ENCODE measurements at places on chromosomes 1 and 21. TPM values are rescaled to one million over a fixed set of nuclear protein-coding genes. Genes with fewer than 3 reads are reported as not detected.

DNA sequence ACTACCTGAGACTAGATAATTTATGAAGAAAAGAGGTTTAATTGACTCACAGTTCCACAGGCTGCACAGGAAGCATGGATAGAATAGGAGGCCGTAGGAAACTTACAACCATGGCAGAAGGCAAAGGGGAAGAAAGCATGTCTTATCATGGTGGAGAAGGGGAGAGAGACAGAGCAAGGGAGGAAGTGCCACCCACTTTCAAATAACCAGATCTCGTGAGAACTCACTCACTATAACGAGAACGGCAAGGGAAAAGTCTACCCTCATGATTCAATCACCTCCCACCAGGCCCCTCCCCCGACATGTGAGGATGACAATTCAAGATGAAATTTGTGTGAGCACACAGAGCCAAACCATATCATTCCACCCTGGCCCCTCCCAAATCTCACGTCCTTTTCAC, 4.7 kb upstream of the C21orf91 start:
- H3K27ac ChIP-seq = no peak overlapping the region
- H3K4me1 ChIP-seq = peaks cover 14% of the 10 kb centered on the region
- no peak for DNase-seq
- no peaks in the 10 kb centered on the region for H3K27me3 ChIP-seq
- peaks cover 12% of the 10 kb centered on the region for H3K36me3 ChIP-seq

GRCh38 chr1:92575123-92575522, 88.4 kb upstream of the GFI1 start:
- H3K36me3 ChIP-seq = peaks cover 32% of the 10 kb centered on the region
- no peak for DNase-seq
- H3K27ac ChIP-seq = peak overlapping the region; percentile 90
- peak overlapping the region; percentile 82 for H3K4me3 ChIP-seq
- no peaks in the 10 kb centered on the region for H3K27me3 ChIP-seq

- peaks cover 51% of the 10 kb centered on the region for H3K36me3 ChIP-seq
- no peak for DNase-seq
- no peak overlapping the region for H3K4me3 ChIP-seq
- H3K27ac ChIP-seq = no peak overlapping the region
- H3K4me1 ChIP-seq = peaks cover 36% of the 10 kb centered on the region
Observed at GRCh38 chr1:40738831-40739230, 44.8 kb upstream of the KCNQ4 start.

DNA sequence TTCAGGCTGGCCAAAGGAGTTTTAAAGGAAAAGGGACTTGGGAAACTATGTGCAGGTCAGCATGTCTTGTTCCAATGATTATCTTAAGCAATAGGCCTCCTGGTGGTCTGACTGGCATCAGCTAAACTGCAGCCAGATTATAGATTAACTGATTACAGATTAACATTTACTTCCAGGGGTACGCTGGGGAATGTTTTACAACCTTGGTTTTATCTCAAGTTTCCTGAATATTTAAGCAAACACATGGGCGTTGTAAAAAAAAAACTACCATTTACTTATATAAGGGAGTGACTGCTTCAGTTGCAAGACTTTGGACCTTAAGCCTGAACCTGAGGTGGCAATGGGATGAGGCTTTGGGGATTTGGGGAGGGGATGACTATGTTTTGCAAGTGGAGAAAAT, 600.6 kb upstream of the B3GALT2 start:
- no peak for DNase-seq
- no peaks in the 10 kb centered on the region for H3K27me3 ChIP-seq
- H3K4me1 ChIP-seq = no peaks in the 10 kb centered on the region
- no peaks in the 10 kb centered on the region for H3K36me3 ChIP-seq
- no peak overlapping the region for H3K27ac ChIP-seq
- H3K4me3 ChIP-seq = no peak overlapping the region

- no peak overlapping the region for H3K4me3 ChIP-seq
- no peak for DNase-seq
- peaks cover 8% of the 10 kb centered on the region for H3K4me1 ChIP-seq
- H3K36me3 ChIP-seq = no peaks in the 10 kb centered on the region
- no peaks in the 10 kb centered on the region for H3K27me3 ChIP-seq
Observed at GRCh38 chr1:169015464-169015863, 91.0 kb upstream of the ATP1B1 start.

DNA sequence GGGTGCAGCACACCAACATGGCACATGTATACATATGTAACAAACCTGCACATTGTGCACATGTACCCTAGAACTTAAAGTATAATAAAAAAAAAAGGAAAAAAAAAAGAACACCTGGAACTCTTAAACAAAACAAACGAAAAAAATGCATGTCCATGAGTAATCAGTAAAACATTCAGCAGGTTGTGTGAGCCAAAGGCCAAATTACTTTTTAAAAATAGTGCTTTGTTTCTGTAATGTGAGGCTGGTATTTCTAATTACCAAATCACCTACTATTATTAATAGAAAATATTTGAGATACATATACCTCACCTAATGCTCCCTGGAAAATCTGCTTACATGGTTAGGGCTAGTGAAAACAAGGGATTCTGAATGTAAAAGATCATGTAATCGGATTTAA, 294.4 kb upstream of the NR5A2 start:
- peaks cover 1% of the 10 kb centered on the region for H3K27me3 ChIP-seq
- H3K4me3 ChIP-seq = no peak overlapping the region
- no peaks in the 10 kb centered on the region for H3K4me1 ChIP-seq
- H3K27ac ChIP-seq = no peak overlapping the region

Gene CD48
- 206 TPM for total RNA-seq

DNA sequence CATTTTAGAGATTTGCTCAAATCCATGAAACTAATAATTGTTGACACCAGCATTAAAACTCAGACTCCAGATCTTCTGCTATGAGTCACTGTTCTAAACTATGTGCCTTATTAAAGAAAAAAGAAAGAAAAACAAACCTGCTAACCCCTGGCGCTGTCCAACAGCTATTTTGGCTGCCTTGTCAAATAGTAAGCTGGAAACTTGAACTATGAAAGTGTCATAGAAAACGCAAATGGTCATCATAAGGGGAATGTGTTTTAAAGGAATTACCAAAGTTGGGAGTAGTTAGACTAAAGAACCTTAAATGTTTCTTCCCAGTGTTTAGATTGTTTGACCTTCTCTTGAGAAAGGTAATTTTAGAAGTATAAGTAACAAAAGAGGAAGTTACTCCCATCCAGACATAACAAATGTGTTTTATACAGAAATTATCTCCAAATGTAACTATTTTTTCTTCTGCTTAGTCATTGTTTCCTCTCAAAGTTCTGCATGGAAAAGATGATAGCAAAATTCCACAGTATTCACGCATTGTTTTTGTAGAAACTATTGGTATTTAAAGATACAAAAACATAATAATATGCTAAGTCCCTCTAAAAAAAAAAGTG, 272.4 kb downstream of the TPR start:
- no peak overlapping the region for H3K4me3 ChIP-seq
- no peak overlapping the region for H3K27ac ChIP-seq
- no peaks in the 10 kb centered on the region for H3K36me3 ChIP-seq
- H3K27me3 ChIP-seq = peaks cover 4% of the 10 kb centered on the region
- no peak for DNase-seq
- no peaks in the 10 kb centered on the region for H3K4me1 ChIP-seq

DNA sequence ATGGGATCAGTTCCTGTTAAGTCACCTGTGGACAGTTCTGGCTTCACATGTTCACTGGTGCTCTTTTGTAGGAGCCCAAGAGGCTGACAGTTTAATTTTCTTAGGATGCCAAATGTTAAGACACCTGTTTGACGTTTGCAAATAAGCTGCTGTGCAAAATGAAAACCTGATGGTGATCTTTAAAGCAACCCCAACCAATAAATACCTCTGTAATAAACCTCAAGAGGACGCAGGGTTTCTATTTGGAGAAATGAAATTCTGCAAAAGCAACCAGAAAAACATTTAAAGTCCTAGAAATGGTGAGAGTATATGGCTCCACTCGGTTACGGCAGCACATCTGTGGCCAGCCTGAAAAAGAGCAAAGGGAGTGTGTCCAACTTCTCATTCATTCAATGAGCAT, 5.7 kb upstream of the RHEX start:
- peaks cover 21% of the 10 kb centered on the region for H3K4me1 ChIP-seq
- H3K27me3 ChIP-seq = peaks cover 21% of the 10 kb centered on the region

Gene HOOK1
- total RNA-seq = 1.6 TPM

DNA sequence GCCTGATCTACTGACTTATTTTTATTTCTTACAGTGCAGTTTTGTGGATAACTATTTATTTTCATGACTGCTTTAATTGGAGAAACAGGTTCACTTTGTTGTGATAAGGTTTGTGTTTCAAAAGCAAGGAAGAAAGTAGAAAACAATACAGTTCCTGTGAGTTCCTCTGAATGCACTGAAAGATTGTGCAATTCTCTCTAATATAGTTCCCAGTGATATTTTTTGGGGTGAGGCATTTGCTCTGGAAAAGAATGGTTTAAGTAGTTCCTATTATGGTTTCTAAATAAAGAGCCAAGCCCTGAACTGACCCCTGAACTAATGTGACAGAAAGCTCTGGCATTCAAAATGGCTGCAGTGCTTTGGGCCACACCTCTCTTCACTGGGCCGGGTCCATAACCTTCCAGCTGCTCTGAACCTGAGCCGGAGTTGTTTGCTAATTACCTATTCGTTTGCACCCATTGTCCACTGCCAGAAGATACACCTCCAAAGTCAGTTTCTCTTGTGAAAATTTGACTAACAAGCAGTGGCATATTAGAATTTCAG, 56.6 kb upstream of the VTCN1 start:
- H3K27me3 ChIP-seq = peaks cover 12% of the 10 kb centered on the region
- H3K36me3 ChIP-seq = no peaks in the 10 kb centered on the region
- DNase-seq = no peak

Gene HSPB7
- not detected for total RNA-seq

Gene RCAN1
- 17.6 TPM for total RNA-seq

Gene BCAN
- not detected for total RNA-seq

Gene SH2D5
- 0.23 TPM for total RNA-seq

DNA sequence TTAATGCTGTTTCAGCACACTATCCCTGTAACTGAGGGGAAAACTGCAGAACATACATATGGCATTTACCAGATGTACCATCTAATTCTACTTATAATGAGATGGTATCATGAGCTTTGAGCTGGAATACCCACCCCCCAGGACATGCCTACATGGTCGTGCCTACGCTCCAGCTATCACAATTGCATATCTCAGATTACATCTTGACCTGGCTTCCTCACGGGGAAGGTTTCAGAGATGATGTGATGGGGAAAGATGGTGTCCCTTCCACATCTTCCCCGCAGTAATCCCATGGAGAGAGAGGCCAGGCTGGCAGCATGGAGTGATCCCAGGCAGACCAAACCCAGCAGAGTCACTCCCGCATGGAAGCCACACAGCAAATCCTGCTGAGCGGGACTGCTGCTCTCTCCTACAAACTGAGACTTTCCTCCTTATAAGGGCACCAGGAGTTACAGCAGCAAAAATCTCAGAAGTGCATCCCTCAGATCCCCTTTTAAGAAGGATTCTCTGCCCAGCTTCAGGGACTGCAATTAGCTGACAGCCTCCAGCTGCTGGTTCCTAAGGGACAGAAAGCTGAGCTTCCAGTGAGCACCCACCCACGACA, 67.1 kb downstream of the KCNH1 start:
- H3K4me3 ChIP-seq = no peak overlapping the region
- H3K36me3 ChIP-seq = no peaks in the 10 kb centered on the region
- H3K4me1 ChIP-seq = no peaks in the 10 kb centered on the region
- H3K27me3 ChIP-seq = no peaks in the 10 kb centered on the region

DNA sequence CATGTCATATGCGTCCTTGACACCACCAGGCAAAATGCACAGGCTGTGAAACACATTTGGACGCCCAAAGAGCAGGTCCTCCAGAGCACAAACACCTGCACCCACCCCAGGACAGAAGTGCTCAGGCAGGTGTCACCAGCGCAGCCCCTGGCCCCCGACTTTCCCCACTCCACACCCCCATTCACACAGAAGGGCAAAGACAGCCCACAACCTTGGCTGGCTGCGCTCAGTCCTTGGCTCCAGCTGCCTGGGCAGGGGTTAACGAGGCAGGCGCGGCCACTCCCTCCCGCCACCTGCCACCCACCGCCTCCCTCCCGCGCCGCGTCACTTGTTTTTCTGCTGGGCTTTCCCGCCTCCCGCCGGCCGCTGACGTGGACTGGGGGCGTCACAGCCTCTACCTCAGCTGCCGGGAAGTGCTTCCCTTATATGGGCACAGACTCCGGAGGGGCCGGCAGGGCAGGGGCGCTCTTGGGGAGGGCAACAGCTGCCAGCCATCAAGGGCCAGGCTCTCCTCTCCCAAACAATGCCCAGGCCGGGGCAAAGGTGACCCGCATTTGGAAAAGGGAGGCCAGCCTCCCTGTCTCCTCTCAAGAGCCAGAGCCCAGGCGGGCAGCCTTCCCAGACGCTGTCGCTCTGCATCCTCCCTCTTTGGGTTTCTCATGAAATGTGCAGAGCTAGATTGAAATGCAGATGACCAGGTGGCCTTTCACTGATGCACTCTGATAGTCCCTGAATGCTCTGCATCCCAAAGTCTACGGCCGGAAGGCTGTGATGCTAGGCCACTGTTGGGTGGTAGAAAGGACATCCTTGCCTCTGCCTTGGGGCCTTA, 14.8 kb upstream of the BTG2 start:
- peaks cover 74% of the 10 kb centered on the region for H3K4me1 ChIP-seq
- H3K27ac ChIP-seq = peak overlapping the region; percentile 97
- peaks cover 2% of the 10 kb centered on the region for H3K27me3 ChIP-seq
- peaks cover 2% of the 10 kb centered on the region for H3K36me3 ChIP-seq

DNA sequence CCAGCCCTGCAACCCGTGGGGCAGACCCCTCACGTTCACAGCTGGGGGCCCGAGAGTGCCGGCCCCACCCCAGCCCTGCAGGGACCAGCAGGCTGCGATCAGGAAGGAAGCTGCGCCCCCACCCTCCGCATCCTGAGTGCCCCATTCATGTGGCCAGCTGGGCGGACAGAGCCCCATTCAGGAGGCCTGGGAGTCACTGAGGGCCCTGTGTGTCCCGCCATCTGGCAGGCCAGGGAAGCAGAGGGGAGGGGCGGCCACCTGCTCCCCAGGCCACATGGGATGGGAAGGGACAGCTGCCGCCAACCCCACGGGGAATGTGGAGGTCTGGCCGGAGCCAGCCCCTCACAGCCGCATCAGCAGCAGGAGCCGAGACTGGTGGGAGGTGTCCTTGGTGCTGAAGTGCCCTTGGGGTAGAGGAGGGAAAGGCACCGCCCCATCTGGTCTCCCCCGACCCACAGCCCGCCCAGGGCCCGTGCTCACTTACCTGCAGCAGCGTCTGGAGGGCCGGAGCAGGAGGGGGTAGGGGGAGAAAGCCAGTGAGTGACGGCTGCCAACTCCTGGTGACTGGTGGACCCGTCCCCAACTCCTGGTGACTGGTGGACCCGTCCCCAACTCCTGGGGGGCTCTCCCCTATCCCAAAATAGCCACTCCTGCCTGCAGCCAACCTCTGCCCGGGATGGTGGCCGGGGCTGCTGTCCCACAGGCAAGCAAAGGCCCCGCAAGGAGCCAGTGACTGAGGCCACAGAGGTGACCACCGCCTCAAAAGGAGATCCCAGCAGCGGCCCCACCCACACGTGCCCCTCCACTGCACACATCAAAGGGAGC, 8.7 kb downstream of the ACAP3 start:
- no peak overlapping the region for H3K4me3 ChIP-seq
- H3K27me3 ChIP-seq = no peaks in the 10 kb centered on the region
- no peak for DNase-seq
- peaks cover 2% of the 10 kb centered on the region for H3K36me3 ChIP-seq
- H3K27ac ChIP-seq = no peak overlapping the region
- H3K4me1 ChIP-seq = no peaks in the 10 kb centered on the region

GRCh38 chr1:228292609-228292911, 84.7 kb downstream of the OBSCN start:
- H3K27ac ChIP-seq = no peak overlapping the region

Gene ATP6V1G3
- total RNA-seq = not detected

Gene SPRR2F
- total RNA-seq = not detected

Gene PRMT6
- total RNA-seq = 24.6 TPM

Gene SLAMF8
- 1.2 TPM for total RNA-seq

Gene ANGPTL3
- total RNA-seq = not detected

Gene CRNN
- not detected for total RNA-seq

GRCh38 chr1:201252944-201253371, 30.3 kb upstream of the PKP1 start:
- H3K4me1 ChIP-seq = no peaks in the 10 kb centered on the region
- H3K27me3 ChIP-seq = no peaks in the 10 kb centered on the region
- no peak overlapping the region for H3K4me3 ChIP-seq
- peak; percentile 50 for DNase-seq
- no peak overlapping the region for H3K27ac ChIP-seq
